Activated gamma-delta T cell treated with anti-CD3 and anti-CD28 coated beads, Interleukin-2, amount 50 U/mL, for 16 hours (primary cell): ENCODE measurements at places on chromosomes 5 and 9.

DNA sequence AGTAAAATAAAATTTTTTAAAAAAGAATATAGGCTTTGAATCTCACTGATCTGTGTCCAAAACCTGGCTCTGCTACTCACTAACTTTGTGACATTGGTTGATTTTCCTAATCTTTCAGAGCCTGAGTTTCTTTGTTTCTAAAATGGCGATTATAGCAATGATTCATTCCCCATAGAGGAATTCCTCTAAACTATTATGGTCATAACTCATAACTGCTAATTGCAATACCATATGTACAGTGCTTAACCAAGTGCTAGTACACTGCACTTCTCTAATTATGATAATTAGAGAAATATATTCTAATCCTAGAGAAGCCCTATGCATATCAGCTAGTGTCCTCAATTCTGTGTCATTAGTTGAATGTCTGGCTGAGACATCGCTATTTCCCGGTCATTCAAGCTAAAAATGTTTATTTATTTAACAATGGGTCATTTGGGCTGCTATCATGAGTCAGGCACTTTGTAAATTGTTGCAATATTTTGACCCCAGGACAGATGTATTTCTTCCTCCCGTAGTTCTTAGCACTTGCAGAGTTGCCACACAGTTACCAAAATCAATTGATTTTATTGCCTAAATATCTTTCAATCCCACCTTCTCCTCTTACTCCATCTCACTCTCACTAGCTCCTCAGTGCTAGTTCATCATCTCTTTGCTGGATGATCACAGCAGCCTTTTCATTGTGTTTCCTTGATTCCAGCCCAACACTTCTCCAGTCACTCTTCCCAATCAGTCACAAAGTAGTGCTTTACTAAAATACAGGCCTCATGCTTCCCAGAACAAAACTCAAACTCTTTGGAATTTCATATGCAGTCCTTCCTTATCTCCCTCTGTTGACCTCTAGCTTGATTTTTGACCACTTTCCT, 200.9 kb upstream of the PAPPA start:
- DNase-seq = no peak

DNA sequence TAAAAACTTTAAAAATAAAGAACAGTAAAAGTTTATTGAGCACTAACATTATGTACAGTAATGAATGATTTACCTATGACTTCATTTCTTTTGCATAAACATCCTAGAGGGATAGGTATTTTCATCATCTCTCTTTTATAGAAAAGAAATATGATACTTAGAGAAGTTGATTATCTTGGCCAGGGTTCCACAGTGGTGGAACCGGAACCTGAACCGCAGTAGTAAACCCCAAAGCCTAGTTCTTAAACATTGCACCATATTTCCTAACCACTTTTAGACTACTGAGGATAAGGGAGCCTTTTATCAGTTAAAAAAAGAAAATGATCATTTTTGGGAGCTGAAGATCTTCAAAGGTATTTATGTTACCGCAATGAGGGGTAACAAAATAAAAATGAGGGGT, 205.7 kb upstream of the SGCD start:
- DNase-seq = no peak

- no peak for DNase-seq
These were observed 30.4 kb downstream of the GLT6D1 start for GRCh38 chr9:135608999-135609317.

- no peak for DNase-seq
These were observed 26.2 kb upstream of the ANKRD33B start for GRCh38 chr5:10537624-10538023.

GRCh38 chr5:14443671-14444093, 137.9 kb upstream of the OTULINL start:
- no peak for DNase-seq

GRCh38 chr5:139524940-139525585, 36.1 kb upstream of the UBE2D2 start:
- no peak for DNase-seq

DNA sequence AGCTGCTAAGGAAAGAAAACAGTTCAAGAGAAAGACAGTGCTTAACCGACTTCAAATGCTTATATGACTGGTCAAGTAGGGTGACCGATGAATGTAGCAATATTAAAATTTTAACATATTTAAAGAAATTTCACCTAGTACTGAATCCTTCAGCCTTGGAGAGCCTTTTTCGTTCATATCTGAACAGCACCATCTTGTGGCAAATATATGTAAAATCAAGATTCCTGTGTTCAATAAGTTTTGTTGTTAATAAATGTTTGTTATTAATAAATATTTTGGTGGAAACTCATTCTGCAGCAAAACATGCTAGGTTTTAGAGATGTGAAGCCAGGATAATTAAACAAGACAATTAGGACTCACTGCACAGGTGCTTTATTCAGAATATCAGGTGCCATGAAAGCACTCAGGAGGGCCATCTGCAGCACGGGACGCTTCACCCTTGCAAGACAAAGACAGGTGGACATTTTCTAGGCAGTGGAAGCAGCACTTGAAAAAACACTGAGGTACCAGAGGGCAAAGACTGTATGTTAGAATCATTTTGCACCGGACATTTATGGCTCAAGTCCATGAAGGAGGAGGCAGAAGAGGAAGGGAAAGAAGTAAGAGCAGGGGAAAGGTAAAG, 15.6 kb downstream of the TICAM2 start:
- DNase-seq = no peak

- no peak for DNase-seq
These were observed 381.4 kb downstream of the ACTL7B start for GRCh38 chr9:108474356-108474755.

DNA sequence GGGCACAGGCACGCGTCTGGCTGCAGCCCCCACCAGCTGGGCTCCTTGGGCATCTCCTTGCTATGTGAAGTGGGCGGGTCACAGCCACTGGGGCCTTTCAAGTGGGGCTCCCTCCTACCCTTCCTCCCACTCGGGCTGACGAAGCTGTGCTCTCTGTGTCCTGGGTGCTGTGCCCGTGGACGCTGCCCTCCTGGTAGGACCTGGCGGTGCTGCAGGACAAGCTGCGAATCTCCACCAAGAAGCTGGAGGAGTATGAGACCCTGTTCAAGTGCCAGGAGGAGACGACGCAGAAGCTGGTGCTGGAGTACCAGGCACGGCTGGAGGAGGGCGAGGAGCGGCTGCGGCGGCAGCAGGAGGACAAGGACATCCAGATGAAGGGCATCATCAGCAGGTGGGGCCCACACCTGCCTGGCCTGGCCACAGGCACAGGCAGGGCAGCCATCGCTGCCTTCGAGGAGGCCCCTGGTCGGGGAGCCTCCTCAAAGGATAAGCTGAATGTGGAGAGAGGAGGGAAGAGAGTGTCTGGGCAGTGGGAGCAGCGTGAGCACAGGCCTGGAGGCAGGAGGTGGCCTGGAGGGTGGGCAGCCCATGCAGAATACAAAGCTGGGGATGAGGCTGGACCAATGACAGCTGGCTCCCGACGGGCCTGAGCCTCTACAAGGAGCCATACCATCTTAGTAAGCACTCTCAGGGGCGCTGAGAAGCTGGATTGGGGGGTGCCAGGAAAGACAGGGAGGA, 124.7 kb downstream of the DAB2IP start:
- DNase-seq = no peak

- DNase-seq = no peak
These were observed 211.5 kb upstream of the RPS23 start for GRCh38 chr5:82489683-82490082.

GRCh38 chr9:7058473-7058872, 300.7 kb downstream of the KDM4C start:
- no peak for DNase-seq

- DNase-seq = no peak
These were observed 44.0 kb upstream of the SVEP1 start for GRCh38 chr9:110623462-110624025.

GRCh38 chr5:80516826-80517225, 28.9 kb downstream of the FAM151B start:
- no peak for DNase-seq

DNA sequence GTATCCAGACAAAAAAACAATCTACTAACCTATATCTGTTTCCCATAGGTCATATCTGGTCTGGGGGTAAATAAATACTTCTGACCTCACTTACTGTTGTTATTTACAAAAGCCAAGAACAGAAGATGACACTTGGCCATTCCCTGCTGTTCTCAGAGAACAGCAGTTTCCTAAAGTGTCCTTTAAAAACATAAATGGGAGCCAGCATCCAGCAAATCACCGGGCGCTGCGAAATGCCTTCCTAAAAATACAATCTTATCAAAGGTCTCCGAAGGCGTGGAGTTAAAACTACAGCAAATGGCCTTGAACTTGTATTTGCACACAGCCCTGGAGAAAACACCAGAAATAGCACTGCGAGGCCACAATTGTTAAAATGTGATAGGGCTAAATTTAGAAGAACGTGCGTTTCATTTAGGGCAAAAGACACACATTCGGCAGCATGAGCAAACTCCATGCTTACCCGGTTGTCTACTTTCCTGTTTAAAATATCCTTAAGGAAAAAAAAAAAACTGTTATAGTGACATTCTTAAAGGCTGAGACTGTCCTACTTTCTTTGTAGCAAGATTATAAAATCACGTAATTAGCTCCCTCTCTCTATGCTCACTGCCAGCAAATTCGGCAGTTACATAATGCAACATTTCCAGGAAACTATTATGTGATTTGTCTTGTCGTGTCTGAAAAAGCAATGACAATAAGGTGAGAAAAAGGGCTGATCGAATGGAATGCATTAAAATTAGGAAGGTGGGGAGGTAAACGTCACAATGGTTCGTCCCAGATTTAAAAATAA, 1.5 kb downstream of the NFIL3 start:
- no peak for DNase-seq

DNA sequence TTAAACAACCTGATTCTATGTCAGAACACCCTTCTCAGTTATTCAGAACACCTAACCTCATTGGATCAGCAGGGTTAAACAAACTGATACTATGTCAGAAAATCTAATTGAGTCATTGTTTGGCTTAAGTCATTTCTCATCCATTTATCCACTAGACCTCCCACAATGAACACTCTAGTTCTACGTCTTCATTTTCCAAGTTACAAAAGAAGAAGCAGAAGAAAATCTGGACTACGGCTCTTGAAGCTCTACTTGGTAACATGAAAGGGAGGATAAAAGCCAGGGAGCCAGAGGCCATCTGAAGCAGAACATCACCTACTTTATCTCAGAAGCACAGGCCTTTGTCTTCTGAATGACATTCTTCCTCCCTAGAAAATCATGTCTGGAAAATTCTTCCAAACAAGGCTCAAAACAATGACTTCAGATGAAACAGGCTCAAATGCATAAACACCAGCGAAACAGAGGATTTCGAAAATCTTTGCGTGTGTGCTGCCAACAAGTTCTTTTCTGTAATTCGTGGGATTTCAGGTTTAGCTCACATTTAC, 35.4 kb upstream of the TGFBI start:
- no peak for DNase-seq

DNA sequence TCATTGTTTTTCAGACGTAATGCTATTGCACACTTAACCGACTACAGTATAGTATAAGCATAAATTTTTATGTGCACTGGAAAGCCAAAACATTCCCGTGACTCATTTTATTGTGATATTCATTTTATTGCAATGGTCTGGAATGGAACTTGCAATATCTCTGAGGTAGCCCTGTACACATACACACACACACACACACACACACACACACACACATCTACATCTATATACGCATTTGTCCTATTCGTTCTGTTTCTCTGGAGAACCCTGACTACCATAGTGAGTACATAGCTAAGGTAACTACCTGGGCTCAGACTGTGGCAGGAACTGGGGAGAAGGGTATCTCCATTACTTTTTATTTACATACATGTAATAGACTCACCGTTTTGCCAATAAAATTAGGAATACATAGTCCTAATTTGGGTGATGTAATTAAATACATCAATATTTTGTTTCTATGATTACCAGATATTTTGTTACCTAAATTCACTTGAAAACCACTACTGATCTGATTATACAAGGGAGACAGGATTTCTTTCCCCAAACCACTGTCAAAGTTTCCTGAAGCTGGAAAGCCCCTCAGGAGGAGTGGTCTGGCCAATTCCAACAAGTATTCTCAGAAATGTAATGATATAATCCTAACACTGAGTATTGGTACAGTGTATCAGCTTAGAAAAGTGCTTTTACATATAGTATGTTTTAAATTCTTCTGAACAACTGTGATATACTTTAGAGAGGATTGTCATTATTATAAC, 74.0 kb upstream of the PLPP1 start:
- DNase-seq = no peak

- no peak for DNase-seq
These were observed 66.4 kb upstream of the TMC1 start for GRCh38 chr9:72454871-72455491.

DNA sequence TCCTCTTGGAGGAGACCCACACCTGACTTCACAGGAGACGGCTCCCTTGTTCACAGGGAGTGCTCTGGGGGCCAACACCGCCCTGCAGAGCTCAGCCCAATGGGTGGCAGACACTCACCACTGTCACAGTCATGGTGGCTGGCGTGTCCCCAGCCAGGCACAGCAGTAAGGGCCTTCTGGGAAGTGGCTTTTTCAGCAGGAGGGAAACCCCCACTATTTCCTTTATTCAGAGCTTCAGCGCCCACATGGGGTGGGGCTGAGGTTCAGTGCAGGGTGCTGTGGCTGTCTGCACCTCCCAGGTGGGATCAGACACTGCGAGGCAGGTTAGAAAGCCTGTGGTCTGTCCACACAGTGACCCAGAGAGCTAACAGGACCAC, 3.6 kb upstream of the SNAPC4 start:
- DNase-seq = peak; percentile 61

DNA sequence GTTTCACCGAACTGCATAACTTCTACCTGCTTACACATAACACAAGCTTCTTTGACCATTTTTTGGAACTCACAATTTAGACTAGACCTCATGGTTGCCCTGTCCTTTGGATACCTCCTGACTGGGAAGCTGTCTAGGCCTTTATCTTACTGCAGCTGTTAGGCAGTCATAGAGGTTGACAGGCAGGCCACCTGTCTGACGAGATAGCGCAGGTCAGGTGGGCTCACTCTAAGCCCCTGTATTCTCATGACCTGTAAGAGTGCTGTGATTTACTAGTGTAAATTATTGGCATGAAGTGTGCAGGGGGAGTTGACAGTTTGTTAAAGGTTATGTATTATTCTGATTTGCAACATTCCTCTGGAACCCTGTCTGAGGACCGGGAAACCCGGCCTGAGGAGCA, 29.0 kb downstream of the SLC22A4 start:
- no peak for DNase-seq

DNA sequence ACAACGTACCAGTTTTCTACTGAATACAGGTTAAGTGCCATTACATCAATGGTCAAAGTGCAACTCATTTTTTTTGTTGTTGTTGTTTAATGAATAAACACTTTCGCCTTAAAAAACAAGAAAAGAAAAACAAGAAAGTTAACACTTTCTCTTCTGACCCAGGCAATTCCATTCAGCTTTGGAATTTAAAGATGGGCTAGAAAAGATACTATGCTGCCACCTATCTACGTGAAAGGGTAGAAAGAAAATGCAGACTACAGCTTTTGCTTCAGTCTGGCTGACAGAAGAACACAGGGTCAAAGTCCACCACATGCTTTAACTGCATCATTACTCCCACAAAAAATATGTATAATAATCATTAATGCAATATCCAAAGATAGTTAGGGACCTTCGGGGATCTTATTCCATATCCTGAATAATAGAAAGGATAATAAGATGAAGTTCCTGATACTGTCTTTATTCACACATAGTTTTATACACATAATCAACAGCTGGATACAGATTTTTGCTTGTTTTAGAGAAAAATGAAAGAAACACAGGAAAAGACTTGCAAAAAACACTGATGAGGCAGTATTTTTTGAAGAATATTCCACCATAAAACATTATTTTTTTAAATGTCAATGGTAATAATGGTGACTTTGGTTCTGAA, 40.4 kb downstream of the ZDHHC21 start:
- DNase-seq = no peak

- no peak for DNase-seq
These were observed 120.9 kb downstream of the ADAMTSL1 start for GRCh38 chr9:18594837-18595236.

GRCh38 chr5:119742311-119742710, 113.0 kb downstream of the FAM170A start:
- no peak for DNase-seq
